Lung (tissue), 17 donors: ENCODE measurements at places on chromosomes 3 and 15. TPM values are rescaled to one million over a fixed set of nuclear protein-coding genes. Genes with fewer than 3 reads are reported as not detected.

- no peak for DNase-seq
These were observed 68.5 kb downstream of the CCR4 start for GRCh38 chr3:33019981-33020380.

GRCh38 chr3:45143673-45144671, 2.2 kb downstream of the CDCP1 start:
- DNase-seq, result no peak

USP50 gene
- 0.34 TPM for total RNA-seq

- DNase-seq, result no peak
These were observed 2.1 kb downstream of the RNF168 start for GRCh38 chr3:196501316-196502044.

NANOGP8 gene
- total RNA-seq, result 0.92 TPM

GRCh38 chr3:47813551-47814177, 10.7 kb downstream of the DHX30 start:
- no peak for DNase-seq

NEK4 gene
- 39.9 TPM for total RNA-seq

GRCh38 chr15:78988361-78988911, 43.6 kb upstream of the CTSH start:
- peak; percentile 51 for DNase-seq

- peak; percentile 64 for DNase-seq
These were observed 119.0 kb upstream of the RASGRP1 start for GRCh38 chr15:38683382-38684242.

DNA sequence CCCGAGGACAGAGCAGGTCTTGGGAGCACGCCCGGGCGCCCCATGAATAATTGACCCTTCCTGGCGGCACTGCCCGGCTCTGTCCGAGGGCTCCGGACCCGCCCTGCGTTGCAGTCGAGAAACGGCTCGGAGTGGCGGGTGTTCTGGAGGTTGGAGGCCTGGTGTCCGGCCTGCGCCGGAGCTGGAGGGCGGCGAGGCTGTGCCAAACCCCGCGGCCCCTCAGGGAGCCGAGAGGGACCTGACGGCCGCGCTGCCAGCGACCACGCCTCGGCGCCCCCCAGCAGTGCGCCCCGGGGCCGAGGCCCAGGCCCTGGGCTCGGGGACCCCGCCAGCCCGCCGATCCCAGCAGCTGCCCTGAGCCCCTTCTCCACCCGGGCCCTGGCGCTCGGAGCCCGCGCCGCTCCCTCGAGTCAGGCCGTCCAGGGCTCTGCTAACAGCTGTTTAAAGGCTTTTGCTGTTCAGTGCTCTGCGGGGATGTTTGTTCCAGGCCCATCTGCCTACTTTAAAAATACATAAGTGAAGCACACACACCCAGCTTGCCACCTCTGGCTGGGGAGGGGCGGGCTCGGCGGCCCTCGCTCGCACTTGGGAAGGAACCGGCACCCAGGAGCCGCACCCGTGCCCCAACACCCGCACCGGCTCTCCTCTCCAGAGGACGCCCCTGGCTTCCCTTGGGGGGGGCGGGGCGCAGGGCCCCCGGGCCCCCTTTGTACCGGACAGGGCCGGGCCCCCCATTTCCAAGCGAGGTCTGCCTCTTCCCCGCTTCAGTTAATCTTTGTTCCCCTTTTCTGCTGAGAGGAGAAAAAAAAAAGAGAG, 730 bp upstream of the ZNF710 start:
- peak; percentile 55 for DNase-seq

- DNase-seq, result no peak
These were observed 362.4 kb downstream of the CGGBP1 start for GRCh38 chr3:87696124-87697013.

DNA sequence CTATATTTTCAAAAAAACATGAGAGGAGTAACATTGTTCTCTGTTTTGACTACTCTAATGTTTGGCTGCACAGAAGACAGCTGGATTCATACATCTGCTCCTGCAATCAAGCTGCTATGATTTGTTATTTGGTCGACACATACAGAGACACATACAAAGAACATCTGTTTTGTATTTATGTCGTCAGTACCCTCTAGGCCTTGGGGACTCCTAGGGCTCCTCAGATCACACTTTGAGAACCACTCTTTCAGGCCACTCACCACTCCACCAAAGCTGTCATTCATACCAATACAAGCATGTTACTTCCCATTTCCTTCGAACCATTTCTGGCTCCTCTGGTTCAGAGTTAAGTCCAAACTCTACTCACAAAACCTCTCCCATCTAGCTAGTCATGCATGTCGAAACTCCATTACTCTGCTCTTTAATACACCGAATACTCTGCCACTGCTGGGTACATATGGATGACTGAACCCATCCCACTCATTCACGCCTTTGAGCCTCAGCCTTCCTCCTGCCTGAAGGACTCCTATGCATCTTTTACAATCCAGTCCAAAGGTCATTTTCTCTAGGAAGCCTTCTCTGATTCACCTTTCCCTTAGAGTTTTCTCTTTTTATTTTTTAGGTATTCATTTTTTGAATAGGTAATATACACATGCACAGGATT, 102.9 kb upstream of the ARHGEF3 start:
- DNase-seq, result peak; percentile 51

DNA sequence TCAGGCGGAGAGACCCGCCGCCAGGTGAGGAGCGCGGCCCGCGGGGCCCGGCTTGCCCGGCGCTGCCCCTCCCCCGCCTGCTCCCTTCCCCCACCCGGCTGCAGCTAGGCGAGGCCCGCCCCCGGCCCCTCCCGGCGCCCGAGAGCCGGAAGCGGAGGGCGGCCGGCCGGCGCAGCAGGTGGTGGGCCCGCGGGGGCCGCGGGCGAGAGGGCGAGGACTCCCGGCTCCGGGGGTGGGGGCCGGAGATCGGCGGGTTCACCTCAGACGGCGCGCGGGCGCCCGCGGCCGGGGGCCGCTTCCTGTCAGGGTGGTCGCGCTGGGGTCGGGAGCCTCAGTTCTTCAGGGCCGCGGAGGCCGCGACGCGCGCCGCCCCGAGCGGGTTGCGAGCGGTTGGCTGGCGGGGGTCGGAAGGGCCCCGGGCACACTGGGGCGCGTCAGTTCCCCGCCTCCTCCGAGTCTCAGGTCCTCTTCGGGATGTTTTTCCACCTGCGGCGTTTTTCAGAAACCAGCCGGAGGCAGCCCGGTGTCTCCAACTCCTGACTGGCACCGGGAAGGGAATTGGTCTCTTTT, 395 bp downstream of the ZFAND6 start:
- no peak for DNase-seq

- DNase-seq, result no peak
These were observed 39.3 kb upstream of the PPP4R2 start for GRCh38 chr3:72957297-72957696.

- DNase-seq, result peak; percentile 57
These were observed at the start of gene ALDH1A2 for GRCh38 chr15:58065445-58066041. TSS of gene ALDH1A2 (minus strand) at chr15:58065711. CDS start at chr15:58065650, 61 bp downstream.

DNA sequence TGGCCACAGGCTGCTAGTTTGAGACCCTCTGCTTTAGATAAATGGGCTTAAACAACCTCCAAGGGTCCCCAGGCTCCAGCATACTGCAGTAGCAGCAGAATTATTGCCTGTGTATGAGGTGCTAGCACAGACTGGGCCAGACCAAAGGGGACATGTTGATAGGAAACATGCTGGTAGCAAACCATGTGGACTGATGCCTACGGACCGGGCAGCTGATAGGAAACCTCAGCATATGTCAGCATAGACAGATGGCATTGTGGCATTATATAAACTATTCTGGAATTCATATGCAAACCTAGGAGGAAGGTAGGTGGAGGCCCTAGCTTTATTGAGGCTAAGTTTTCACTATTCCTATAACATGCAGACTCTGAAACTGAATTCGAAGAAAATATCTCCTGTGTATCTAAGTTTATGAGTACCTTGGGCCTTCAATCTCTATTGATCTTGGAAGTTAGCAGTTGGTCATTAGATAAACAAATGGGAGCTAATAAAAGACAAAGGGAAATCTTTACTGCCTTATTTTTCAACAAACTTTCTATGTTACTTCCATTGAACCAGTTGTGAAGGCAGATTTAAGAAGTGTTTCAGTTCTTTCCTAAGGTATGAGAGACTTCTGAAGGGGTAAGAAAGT, 1.7 kb upstream of the HGD start:
- no peak for DNase-seq

MEIS2 gene
- 18.9 TPM for total RNA-seq

- no peak for DNase-seq
These were observed 113.7 kb downstream of the CHSY1 start for GRCh38 chr15:101138086-101138660.

CLSTN2 gene
- total RNA-seq, result 2.4 TPM

DNA sequence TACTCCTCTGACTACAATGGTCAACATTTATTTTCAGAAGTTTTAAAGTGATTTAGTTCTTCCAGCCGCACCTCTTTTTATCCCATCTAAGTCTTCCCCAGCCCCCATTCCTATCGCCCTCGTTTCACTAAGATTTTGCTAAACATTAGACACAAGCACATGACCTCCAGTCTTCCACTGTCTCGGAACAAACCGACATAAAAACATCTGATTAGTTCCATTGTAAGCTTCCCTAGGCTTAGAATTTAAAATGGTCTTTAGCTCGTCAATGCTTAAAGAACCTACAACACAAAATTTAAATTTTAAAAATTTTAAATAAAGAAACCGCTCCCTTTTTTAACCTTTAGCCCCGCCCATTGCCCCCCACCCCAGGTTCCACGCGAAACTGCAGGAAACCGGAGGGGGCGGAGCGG, 284 bp upstream of the TSC22D2 start:
- no peak for DNase-seq

DNA sequence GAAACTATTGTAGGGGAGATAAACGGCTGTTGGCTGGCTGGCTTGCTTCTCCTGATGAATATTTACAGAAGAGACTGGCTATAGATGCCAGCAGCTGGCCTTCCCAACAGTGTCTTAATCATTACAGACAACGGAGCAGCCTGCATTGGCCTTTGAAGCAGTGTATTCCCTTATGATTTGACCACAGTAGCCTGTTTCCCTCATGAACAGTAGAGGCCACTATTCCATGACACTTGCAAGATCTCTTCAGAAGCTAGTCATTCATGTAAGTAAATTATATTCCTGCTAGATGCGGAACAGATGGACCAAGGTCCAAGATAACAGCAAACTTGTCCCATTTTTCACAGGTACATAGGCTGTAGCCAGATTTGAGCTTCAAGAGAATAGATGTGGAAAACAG, 47.3 kb downstream of the TMCO5A start:
- peak; percentile 47 for DNase-seq

DNA sequence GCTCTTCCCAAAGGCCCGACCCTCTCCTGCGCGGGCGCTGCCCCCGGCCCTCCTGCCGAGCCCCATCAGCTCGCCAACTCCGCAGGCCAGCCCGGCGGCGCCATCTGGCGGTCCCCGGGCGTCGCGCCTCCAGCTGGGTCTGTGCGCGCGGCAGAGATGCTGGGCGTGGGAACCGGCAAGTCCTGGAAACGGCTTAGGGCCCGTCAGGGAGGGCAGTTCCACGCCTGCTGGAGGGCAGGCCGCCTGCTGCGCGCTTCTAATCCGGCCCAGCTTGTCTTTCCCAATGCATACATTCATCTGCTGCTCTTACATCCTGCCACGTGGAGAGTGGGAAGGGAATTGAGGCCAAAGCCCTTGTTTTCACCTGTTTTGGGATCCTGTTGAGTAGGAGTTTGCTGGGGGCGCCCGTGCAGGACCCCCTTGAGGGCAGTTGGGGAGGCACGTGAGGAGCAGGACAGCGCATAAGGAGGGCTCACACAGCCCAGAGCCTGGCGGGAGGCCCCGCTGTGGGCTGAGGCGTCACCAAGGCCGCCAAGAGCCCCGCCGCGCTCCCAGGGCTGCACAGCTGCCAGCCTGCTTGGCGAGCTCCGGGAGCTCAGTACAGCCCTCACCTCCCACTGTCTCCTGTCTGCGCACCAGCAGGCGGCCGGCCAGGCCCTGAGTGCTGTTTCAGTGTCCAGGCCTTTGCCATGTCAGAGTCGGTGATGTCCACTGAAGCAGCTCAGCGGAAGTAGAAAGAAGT, 165.6 kb downstream of the NSMCE3 start:
- peak; percentile 91 for DNase-seq

GRCh38 chr3:78519281-78519680, 1248.5 kb downstream of the ROBO1 start:
- DNase-seq, result peak; percentile 50

GRCh38 chr3:185421577-185422232, 58.8 kb downstream of the MAP3K13 start:
- DNase-seq, result no peak

DNA sequence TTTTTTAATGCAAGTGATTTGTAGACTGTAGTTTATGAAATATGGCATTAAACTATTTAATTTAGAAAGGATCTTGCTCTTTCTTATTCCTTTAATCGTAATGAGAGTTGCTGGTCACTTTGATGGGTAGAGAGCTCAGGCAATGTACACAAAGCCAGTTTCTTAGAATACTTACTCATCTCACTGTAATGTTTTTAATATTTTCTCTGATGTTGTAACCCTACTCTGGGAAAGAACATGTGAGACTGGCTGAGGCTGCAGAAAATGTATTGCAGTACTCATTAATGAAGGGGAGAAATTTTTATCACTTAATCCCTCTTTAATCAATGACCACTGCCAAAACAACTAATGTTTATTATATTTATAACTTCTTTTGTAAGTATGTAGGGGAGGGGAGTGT, 479.4 kb upstream of the KCNMB2 start:
- DNase-seq, result peak; percentile 59

DNA sequence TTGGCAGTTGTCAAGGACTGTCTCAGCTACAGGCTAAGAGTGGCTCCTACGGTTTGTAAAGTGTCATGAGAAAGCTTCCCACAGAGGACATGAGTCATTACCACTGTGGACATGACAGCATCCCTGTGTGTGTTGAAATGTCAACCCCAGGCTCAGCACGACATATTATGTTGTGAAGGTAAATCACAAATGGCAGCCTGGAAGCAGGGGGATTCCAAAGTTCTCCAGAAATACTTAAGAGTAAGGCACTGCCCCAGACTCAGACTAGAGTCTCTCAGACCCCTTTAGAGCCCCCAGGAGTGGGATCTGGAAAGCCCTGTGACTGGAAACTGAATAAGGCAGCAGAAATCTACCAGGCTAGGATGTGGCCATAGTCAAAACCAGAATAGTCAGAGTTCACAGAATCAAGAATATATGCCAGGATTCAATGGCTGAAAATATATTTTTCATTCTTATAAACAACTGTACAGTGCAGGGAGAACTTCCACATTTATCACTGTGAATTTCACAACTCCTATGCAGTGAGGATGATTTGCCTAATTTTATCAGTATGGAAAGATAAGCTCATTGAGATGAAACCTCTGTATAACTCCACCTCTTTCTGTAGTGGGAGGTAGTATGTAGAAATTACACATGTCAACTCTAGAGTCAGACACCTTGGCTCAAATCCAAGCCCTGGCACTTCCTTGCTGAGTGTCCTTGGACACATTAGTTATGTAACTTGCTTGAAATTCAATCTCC, 237.1 kb upstream of the CFAP20DC start:
- DNase-seq, result peak; percentile 11

GRCh38 chr3:193347521-193348501, 30.7 kb downstream of the ATP13A5 start:
- DNase-seq, result peak; percentile 27

PLOD2 gene
- total RNA-seq, result 73.9 TPM
